ENCODE measurements at places on chromosomes 3 and 15.

DNA sequence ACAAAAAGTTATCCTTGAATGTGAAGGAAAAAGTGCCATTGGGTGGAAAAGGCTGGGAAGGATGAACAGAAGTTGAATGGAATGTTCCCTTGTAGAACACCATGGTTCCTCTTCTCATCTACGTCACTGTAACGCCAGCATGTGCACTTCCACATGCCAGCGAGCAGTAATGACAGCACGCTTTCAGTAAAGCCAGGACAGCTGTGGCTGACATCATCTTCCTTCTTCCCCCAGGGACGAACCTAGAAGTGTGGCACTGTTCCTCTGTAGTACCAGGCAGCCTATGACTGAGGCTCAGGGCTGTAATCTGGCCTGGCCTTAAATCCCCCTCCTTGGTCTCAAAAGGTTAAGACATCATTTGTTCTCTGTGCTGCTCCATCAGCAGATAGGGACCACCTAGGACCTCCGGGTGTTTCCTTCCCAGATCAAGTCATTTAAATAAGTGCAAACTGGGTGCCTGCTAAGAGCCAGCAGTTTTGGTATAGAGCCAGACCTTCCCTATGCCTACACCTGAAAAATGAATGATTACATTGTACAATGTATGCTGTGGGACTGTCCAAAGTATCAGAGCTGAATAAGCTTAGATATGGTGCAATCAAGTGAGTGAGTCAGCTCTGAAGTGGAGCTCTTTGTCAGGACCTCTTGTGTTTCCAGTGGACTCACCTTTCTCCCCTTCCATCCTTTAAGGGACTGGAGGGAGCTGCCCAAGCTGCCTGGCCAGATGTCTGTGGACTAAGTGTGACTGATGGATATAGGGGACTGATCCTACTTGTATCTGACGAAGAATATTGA lies 5.6 kb upstream of the SRPRB start:
- no peak for DNase-seq

DNA sequence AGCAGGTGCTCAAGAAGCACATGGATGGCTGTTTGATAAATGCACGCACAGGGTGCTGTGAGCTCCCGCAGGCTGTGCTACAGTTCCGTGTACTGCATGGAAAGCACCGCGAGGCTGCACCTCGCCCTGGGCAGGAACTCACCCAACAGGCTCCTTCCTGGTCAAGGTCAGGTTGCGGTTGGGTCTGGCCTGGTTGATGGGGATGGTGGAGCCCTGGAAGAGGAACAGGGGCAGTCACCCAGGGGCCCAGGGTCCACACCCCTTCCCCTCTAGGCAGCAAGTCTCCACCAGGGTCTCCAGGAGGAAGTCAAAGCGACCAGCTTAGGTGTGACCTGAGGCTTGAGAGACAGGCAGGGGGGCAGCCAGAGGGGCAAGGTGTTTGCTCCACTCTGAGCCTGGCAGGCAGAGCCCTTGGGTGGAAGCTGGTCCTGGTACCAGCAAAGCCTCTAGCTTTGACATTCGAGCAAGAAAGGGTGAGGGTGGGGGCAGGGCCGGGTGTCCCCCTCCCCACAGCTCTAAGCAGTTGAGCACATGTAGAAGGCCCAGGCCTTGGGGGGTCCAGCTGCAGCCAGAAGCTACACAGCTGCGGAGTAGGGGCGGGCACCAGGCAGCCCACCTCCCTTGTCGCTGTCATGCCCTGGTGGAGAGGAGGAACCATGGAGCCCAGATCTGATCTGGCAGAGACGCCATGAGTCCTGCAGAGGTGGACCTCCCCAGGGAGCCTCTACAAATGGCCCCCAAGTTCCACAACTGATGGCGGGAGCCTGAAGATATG lies 46.3 kb upstream of the SLC41A3 start:
- no peak for DNase-seq

GRCh38 chr15:48992545-48992944 lies 28.8 kb upstream of the SHC4 start:
- no peak for DNase-seq

GRCh38 chr3:9777694-9778021 lies 7.9 kb upstream of the CAMK1 start:
- no peak for DNase-seq

DNA sequence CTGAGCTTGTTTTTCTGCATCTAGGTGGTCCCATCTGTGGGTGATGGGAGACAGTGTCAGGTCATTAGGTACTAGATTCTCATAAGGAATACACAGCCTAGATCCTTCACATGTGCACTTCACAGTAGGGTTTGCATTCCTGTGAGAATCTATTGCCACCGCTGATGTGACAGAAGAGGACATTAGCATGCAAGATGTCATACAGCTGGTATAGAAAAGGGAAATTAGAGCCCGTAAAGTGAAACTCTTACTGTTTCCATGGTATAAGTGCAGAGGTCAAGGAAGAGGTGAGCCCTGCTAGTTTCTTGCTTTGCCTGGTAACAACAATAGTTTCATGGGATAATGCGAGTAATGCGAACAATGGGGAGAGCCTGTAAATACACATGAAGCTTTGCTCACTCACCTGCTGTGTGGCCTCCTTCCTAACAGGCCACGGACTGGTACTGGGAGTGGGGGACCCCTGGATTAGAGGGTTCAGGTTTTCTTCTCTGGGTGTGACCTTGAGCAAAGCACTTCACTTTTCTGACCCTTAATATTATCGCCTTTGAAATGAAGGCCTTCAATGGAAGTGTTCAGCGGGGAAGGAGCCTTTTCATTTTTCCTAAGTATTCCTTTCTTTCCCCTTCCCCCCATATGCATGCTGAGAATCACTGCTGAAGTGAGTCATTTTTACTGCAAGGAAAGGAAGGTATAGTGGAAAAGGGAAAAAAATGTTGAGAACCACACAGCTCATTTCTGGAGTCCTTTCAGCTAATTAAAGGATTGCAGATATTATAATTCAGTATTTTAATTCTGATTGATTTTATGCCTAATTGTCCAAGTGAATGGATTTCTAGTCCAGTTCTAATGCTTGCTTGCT lies 286.4 kb downstream of the UBE2E2 start:
- DNase-seq: no peak

GRCh38 chr15:77130315-77130930 lies 59.5 kb upstream of the TSPAN3 start:
- DNase-seq: no peak

DNA sequence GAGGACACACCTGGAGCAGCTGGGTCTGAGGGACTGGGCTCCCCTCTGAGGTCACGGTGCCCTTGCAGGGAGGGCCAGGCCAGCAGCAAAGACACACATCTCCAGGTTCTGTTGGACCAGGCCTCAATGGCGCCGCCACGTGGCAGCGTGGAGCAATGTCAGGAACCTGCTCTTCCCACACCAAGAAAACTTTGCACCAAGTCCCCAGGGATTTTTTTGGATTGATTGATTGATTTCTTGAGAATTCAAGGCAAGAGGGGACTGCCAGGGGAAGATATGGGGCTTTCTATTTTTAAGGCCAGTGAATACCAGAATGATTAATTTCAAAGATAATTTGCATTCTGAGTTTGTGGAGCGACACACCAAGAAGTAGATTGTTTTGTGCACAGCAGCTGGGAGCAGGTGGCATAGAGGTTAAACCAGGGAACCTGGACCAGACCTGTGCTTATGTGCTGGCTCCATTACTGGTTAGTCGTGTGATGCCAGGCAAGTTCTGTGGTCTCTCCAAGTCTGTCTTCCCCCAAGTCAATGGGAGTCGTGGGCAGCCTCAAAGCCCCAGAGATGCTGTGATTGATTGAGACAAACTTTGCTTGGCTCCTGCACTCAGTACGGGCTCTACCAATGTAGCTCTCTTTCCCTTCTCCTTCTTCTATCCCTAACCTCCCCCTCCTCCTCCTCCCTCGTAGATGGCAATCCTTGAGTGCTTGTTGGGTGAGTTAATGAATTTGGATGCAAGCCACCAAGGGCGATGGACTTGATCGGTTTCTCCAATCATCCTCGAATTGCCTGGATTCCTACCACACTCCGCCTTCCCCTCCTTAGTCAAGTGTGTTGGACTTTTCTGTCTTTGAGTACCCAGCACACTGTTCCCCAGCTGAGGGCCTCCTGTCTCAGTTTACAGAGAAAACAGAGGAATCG lies 96.2 kb upstream of the TRPM1 start:
- DNase-seq: no peak

DNA sequence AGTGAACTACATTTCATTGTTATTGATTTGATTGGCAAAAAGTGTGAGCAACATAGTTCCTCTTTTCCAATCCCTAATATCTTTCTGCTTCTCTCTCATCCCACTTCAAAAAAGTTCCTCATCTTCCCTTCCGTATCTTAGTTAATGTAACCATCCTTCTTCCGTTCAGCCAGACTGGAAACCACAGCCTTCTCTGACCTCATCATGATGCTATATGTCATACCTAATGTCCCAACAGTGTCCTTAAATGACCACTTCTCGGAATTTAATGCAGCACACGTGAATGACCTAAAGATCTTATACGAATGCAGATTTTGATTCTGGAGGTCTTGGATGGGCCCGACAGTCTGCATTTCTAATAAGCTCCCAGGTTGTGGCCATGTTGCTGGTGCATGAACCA lies 320.3 kb upstream of the SATB1 start:
- DNase-seq: no peak

DNA sequence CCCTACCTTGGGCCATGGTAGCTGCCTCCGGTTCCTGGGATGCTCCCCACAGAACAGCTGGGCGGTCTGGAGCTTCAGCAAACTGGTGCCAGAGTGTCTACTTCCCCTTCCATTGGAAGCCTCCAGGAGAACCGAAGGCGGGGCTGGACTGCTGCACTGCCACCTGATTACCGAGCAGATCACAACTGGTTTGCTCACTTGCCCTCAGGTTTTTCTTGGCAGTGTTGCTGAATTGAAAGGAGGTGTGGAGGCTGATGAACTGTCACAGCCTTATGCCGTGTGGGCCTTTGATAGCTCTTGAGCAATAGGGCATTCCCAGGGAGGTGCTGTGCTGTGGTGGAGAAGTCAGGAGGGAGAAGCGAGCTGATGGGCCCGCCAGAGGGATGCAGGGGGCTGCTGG lies at the start of gene TGM5:
Gene TGM5, minus strand, starts transcription at position 95 of the 400 bp plus-strand sequence. Its CDS starts 79 bp downstream, at position 16.
- DNase-seq: no peak

DNA sequence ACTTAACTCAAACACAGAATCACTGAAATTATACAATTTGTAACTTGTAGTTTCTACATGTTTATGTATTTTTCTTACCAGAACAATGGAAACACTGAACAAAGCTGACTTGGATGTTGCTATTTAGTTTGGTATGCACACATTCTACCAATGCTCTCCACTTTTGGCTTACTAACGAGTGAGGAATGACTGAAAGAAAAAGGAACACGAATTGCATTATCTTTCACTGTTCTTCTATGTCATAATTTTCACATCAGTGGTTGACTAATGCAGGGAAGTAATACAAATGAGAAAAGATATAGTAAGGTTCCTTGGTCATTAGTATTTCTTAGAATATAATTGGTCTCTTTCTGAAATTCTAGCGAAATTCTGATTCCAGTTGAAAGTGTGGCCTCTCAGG lies 9.8 kb upstream of the CNTN3 start:
- DNase-seq: no peak

DNA sequence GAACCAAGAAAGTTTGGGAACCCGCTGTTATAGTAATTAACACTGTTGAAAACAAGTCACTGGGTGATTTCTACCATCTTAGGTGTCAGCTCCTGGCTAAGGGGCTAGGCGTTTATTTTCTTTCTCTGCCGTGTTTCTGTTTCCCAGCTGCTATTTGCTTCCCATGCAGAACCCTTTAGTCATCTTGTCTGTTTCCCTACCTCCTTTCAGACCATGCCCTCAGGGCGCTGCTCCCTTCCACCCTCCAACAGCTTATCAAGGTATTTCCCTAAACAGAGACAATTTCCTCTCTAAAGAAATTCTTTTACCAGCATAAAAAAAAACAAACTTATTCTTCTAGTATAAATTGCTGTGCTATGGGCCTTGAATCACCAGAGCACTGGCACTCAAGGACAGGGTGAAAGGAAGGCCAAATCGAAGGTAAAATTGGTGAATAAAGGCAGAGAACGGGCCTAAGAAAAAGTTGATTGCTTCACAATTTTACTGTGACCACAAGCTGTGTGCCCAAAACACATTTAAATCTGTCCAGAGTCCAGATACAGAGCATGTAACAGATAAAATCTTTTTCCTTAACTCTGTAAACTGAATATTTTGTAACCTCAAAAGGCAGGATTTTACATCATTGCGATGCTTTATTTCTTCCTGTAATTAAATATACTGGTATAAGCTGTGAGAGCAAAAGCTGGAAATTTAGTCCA lies 319.2 kb downstream of the ZNF621 start:
- DNase-seq: no peak

DNA sequence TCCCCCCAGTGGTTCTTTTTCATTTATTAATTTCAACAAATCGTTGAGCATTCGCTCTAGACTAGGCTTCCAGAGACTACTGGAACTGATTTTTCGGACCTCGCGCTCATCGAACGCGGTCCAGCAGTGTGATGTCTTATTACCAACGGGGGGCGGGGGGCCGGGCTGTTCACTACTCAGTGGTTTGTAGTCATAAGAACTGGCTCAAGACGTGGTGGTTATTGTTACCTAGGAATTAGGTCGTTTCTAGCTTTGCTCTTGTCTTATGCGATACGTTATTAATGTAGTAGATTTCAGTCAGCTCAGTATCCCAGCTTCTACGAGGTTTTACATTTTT lies 858 bp downstream of the RBM5 start:
- no peak for DNase-seq

- no peak for DNase-seq
Observed at GRCh38 chr3:117499189-117499870, 789.8 kb downstream of the TUSC7 start.

DNA sequence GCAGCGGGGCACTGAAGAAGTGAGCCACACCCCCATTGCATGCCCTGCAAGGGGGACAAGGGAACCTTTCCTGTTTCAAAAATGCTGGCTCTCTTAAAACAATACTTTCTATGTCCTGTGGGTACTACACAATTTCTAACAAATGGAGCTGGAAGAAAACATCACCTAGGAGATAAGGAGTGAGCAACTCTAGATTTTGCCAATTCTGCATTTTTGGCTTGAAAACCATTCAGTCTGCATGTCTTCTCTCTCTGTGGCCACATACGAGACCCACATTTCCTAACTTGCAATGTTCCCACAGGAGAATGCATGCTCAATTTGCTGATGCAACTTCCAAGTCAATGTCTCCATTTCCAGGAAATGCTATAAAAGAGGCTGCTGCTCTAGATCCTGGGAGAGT lies 662.0 kb downstream of the SQOR start:
- no peak for DNase-seq

GRCh38 chr15:50190723-50191122 lies 8.7 kb downstream of the SLC27A2 start:
- DNase-seq: no peak
